ENCODE measurements at places on chromosomes 5 and 9. TPM values are rescaled to one million over a fixed set of nuclear protein-coding genes. Genes with fewer than 3 reads are reported as not detected.

GRCh38 chr5:11390291-11390767, 513.9 kb downstream of the CTNND2 start:
- H3K27me3 ChIP-seq = peaks cover 17% of the 10 kb centered on the region
- no peak overlapping the region for H3K4me3 ChIP-seq
- no peaks in the 10 kb centered on the region for H3K4me1 ChIP-seq
- no peak for DNase-seq

- H3K4me3 ChIP-seq = no peak overlapping the region
- no peaks in the 10 kb centered on the region for H3K36me3 ChIP-seq
- no peak for DNase-seq
- no peak overlapping the region for H3K27ac ChIP-seq
Measured at GRCh38 chr9:129617167-129617566, 3.7 kb downstream of the C9orf50 start.

GRCh38 chr5:57816108-57816507, 333.5 kb upstream of the ACTBL2 start:
- no peak overlapping the region for H3K27ac ChIP-seq
- no peak overlapping the region for H3K4me3 ChIP-seq
- H3K36me3 ChIP-seq = no peaks in the 10 kb centered on the region
- DNase-seq = no peak

- DNase-seq = no peak
- H3K4me1 ChIP-seq = no peaks in the 10 kb centered on the region
- H3K4me3 ChIP-seq = no peak overlapping the region
- no peaks in the 10 kb centered on the region for H3K27me3 ChIP-seq
Measured at GRCh38 chr5:17037751-17038150, 101.7 kb upstream of the MYO10 start.

- peak; percentile 86 for DNase-seq
- peaks cover 2% of the 10 kb centered on the region for H3K4me1 ChIP-seq
- H3K4me3 ChIP-seq = no peak overlapping the region
- H3K36me3 ChIP-seq = no peaks in the 10 kb centered on the region
Measured at GRCh38 chr5:126182971-126183695, 240.1 kb upstream of the GRAMD2B start.

- H3K4me1 ChIP-seq = peaks cover 31% of the 10 kb centered on the region
- no peaks in the 10 kb centered on the region for H3K27me3 ChIP-seq
- H3K27ac ChIP-seq = peak overlapping the region; percentile 15
- H3K4me3 ChIP-seq = peak overlapping the region; percentile 54
- peak; percentile 54 for DNase-seq
Measured at GRCh38 chr5:176542596-176543427, 5.6 kb upstream of the RNF44 start.

GRCh38 chr5:58153255-58153654, 306.6 kb downstream of the PLK2 start:
- no peak for DNase-seq
- H3K27ac ChIP-seq = no peak overlapping the region
- no peaks in the 10 kb centered on the region for H3K27me3 ChIP-seq
- H3K4me3 ChIP-seq = no peak overlapping the region

Gene KCNIP1
- total RNA-seq = 3.7 TPM

All from muscle of leg (tissue), 16 donors.